ENCODE measurements at places on chromosomes 16 and 17.

GRCh38 chr16:89633064-89633631 is 19.7 kb downstream of the DPEP1 start:
- no peak for DNase-seq

- no peak for DNase-seq
These were observed 3.1 kb downstream of the PLEKHG4 start for GRCh38 chr16:67282447-67282805.

- no peak for DNase-seq
These were observed 78.4 kb upstream of the NKD1 start for GRCh38 chr16:50469744-50470321.

- no peak for DNase-seq
These were observed 7.8 kb upstream of the ZNF200 start for GRCh38 chr16:3242709-3243108.

- no peak for DNase-seq
These were observed 5.3 kb downstream of the ATP6V0A1 start for GRCh38 chr17:42463976-42464400.

DNA sequence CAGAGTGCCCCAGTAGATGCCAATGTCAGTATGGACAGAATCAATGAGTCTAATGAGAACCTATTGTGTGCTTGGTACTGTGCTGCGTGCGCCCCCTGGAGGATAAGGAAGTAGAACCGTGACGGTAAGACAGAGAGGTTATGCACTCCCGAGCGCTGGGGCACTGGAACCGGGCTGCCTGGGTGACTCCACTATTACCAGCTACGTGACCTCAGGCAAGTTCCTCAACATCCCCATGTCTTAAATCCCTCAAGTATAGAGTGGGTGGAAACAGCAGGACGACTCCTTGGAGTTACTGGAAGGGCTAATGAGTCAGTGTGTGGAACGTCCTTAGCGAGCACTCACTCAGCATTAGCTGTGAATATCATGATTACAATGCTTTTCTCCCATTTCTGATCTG is 16.2 kb downstream of the CHST4 start:
- DNase-seq, result no peak

- DNase-seq, result no peak
These were observed 2.2 kb downstream of the SDK2 start for GRCh38 chr17:73641826-73642600.

- DNase-seq, result no peak
These were observed 6.5 kb upstream of the C16orf74 start for GRCh38 chr16:85757341-85757822.

- no peak for DNase-seq
These were observed 20.1 kb downstream of the AP1G1 start for GRCh38 chr16:71788578-71788977.

DNA sequence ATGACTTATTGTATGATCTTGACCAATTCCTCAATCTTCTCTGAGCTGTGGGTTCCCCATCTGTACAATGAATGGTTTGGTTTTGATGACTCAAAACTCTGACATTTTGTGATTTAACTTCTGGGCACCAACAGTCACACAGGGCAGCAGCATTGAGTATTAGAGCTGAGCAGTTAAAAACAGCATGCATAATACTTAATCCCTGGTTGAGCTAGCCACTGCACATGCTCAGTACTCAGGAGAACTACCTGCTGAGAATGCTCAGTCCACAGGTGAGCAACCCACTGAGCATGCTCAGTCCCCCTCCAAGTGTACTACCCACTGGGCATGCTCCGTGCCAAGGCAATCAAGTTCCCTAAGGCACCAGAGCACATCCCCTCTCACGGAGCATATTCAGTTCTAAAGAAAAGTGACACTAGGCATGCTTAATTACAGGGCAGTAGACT is 68.7 kb downstream of the AIPL1 start:
- DNase-seq, result peak; percentile 72

DNA sequence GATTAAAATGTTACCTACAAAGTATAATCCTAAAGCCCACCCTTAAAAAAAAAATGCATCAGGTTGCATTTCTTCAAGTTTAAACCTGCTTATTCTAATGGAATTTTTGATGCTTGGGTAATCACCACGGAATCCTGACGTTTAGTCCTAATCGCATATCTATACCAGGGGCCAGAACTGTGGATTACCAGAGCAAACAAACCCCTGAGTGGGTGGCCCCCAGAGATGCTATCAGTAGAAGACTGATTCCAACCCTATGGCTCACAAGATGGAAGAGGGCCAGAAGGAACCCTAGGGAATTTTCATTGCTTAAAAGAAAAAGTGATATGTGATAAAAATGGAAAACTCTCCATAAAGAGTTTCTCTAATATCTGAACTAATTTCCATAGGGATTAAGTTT is 152.2 kb upstream of the NOG start:
- no peak for DNase-seq

DNA sequence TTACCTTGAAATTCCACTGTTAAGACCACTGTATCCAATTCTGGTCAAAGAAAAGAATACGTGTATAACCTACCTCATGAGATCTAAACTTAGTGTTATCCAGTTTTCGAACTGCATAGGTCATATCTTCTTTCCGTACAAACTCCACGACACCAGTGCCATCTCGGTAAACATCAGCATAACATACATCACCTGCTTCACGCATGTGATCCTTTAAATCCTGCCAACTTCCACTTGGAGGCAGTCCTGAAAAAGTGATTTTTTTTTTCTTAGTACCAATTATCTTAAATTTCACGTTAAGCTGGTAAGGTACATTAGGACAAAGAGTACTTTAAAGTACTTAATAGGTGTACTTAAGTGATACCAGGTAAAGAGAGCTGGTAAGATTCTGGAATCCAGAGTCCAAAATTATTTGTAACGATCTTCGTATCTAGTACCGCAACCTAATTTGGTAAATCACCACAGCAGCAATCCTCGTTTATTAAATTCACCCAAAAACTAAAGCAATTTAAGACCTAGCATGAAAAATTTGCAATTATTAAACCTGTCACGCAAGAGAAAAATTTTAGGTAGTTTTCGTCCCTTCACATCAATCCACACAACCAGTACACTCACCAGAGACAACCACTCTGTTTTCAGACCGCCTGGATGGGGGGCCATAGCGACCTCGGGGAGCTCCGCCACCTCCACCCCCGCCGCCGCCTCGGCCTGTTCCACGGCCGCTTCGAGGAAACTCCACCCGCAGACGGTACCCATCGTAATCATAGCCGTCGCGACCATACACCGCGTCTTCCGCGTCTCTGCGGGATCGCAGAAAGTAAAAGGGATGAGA is 1.1 kb downstream of the SRSF1 start:
- no peak for DNase-seq

GRCh38 chr17:32672711-32673110 is 185.9 kb downstream of the CDK5R1 start:
- no peak for DNase-seq

DNA sequence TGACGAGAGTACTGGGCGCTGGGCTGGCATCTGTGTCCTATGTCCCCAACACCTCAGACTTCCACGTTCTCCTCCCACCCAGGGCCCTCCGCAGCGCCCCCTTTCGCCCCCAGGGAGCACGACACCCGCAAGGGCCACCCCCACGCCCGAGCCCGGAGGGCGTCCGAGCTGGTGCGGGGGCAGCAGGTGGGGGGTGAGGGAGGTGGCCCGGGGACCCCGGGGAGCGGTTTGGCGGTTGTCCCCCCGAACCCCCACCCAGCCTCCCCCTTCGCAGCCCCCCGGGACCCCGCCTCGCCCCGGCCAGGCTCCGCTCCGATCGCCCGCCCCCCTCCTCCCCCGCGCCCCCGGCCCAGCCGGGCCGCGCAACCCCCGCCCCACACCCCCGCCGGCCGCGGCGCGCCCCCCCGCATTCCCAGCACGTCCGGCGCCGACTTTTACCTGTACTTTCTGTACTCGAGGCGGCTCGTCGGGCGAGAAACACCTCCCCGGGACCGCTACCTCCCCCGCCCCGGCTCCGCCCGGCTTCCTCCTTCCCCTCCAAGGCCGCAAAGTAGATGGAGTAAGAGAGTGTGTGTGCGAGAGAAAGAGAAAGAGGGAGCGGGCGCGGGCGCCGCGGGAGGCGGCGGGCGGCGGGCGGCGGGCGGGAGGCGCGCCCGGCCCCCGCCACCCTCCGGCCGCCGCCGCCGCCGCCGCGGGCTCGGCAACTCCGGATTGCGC is 901 bp downstream of the CDYL2 start:
- no peak for DNase-seq

GRCh38 chr16:25033852-25034251 is 18.7 kb upstream of the ARHGAP17 start:
- DNase-seq, result no peak

- DNase-seq, result peak; percentile 70
These were observed 4.3 kb upstream of the NUPR1 start for GRCh38 chr16:28543072-28543471.

DNA sequence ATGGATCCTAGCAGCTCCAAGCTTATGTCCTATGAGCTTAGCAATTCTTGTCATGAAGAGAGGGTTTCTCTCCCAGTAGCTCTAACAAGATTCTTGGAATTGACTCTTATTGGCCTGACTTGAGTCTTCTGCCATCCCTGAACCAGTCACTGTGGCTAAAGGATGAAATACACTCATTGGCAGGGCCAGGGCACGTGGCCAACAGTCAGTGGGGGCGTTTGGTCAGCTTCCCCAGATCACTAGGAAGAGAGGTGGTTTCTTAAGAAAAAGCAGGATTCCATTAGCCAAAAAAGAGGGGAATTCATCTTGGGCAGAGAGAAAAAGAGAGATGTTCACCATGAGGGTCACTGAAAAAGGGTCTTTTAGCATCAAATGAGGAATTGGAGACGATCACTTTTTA is 363.2 kb downstream of the SNX29 start:
- no peak for DNase-seq

- no peak for DNase-seq
These were observed 50.7 kb downstream of the SLC5A11 start for GRCh38 chr16:24896439-24896838.

DNA sequence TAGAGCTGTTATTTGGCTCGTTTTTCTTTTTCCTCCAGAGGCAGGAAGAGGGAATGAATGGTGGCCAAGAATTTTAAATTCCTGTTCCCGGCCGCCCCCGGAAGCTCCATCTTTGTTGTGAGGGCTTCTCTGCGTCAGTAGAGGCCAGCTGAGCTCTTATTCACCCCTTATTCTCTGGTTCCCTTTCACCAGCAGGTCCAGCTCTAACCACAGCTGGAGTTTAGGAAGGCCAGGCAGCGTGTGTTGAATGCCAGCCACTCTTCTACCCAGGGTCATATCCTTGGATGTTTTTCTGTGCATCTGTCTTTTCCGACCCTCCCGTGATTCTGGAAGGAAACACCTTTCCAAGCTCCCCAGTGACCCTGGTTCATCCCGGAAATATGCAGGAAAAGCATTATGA is 570.5 kb downstream of the WWOX start:
- DNase-seq, result no peak

DNA sequence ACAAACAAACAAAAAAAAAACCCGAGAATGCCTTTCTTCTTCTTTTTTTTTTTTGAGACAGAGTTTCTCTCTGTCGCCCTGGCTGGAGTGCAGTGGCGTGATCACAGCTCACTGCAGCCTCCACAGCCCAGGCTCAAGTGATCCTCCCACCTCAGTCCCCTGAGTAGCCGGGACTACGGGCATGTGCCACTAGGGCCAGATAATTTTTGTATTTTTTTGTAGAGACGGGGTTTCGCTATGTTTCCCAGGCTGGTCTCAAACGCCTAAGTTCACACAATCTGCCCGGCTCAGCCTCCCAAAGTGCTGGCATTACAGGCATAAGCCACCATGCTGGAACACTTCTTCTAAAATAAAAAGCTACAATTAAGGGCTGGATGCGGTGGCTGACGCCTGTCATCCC is 17.0 kb upstream of the WDR45B start:
- DNase-seq, result no peak

Measured in epithelial cell of prostate (primary cell).